Stimulated activated CD8-positive, alpha-beta memory T cell treated with anti-CD3 and anti-CD28 coated beads, Interleukin-15, amount 100 ng/mL, for 24 hours (primary cell): ENCODE measurements at places on chromosomes 13 and 19.

DNA sequence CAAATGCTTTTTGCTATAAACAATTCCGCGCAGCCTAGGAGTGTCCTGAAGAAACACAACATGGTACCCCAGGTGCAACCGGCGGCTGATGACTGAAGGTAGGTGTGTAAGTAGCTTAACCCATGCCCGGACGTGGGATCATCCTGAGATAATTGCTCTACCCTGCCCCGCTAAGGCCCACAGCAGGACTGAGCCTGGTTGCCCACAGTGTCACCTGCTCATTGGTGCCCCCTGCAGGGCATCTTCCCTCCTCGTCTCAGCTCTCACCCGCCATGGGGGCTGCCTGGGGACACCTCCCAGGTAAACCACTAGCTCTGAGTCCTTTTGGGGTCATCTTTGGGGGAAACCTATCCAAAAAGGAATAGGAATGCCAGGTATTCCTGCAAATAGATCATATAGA lies 22.3 kb downstream of the TMEM161A start:
- no peak for DNase-seq

GRCh38 chr13:27810461-27810860 lies 18.2 kb downstream of the GSX1 start:
- DNase-seq, result no peak

DNA sequence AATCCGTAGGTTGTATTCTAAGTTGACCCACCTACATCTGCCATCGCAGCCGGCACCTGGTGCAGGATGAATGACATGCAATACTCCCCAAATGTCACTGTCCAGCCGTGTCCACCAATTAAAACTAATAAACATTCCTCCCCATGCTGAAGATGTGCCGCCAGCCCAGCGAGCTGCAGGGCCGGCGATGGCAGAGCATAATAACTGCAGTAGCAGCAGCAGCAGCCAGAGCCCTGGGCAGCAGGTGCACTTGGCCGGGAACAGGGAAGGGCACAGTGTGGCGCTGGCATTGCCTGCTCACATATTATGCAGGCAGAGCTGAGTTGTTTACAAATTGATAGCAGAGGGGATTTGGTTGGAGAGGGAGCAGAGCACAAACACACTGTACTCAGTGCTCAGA lies 754.9 kb downstream of the OLFM4 start:
- DNase-seq, result no peak

- DNase-seq, result no peak
Measured at GRCh38 chr13:56700324-56700723, 440.4 kb upstream of the PRR20A start.

- DNase-seq, result no peak
Measured at GRCh38 chr13:99600318-99600717, 99.0 kb downstream of the TM9SF2 start.

- DNase-seq, result no peak
Measured at GRCh38 chr13:110472904-110473563, 88.5 kb downstream of the RAB20 start.
